Stimulated activated CD4-positive, alpha-beta T cell treated with anti-CD3 and anti-CD28 coated beads, Interleukin-2, amount 100 ng/mL, for 4 hours (primary cell): ENCODE measurements at places on chromosomes 3 and 15.

DNA sequence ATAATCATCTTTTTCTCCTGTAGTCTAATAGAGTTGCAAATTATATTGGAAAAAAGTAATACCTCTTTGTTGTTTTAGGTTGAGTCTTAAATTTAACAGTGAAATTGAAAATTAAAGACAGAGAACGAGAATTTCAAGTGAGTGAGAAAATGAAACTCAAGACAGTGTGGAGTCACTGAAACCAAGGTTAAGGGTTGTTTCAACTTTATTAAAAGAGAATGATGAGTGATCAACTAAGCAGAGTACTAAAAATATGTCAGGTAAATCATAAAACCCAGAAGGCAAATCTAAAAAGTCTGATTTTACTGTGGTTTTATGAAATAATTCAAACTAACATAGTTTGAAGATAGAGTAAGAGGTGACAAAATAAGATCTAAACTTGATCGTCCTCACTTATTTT is 782.5 kb upstream of the SEMA6D start:
- no peak for DNase-seq

- no peak for DNase-seq
Measured at GRCh38 chr3:44903314-44903713, 28.9 kb downstream of the TGM4 start.

GRCh38 chr3:140501061-140501769 is 176.6 kb upstream of the TRIM42 start:
- DNase-seq: no peak

GRCh38 chr3:136070953-136071949 is 105.7 kb downstream of the PPP2R3A start:
- DNase-seq: no peak

- no peak for DNase-seq
Measured at GRCh38 chr15:31150732-31151231, 49.3 kb upstream of the TRPM1 start.

- no peak for DNase-seq
Measured at GRCh38 chr15:48547286-48547685, 98.2 kb downstream of the FBN1 start.

DNA sequence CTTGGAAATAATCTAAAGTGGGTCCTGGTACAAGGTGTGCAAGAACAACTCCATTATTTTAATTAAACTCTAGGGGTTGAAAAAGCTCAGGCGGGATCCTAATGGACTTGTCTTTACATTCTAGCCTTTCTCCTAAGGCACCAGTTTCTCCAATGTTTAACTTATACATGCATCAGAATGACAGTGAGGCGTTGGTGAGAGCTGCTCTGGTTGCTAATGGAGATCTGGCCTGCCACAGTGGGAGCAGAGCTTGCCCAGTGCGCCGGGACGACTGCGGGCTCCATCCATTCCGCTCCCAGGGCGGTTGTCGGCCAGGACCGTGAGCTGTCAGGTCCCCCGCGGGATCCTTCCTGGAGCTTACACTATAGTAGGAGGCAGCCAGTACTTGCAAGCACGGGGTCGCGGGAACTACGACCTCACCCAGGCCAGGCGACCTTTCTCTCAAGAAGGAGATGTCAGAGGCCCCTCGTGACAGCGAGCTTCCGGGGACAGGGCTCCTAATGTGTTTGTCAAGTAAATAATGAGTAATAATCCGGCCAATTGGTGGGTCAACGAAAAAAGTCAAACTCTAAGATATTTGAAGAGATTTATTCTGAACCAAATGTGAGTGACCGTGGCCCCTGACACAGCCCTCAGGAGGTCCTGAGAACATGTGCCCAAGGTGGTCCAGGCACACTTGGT is 991 bp upstream of the HIGD1A start:
- no peak for DNase-seq

DNA sequence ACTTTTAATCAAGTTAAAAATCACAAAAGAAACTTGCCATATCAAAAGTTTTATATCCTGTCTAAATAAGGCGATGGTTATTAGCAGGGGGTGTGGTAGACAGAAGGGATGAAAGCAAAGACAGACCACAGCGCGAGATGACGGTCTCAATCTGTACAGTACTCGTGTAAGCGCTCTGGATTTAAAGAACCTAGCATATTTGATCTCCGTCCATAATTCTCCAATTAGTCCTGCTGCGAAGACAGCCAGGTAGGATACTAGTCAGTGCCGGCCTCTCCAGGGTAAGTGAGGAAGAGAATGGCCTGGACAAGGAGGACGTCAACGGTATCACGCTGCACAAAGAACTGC is 701 bp downstream of the SGO1 start:
- DNase-seq: no peak

DNA sequence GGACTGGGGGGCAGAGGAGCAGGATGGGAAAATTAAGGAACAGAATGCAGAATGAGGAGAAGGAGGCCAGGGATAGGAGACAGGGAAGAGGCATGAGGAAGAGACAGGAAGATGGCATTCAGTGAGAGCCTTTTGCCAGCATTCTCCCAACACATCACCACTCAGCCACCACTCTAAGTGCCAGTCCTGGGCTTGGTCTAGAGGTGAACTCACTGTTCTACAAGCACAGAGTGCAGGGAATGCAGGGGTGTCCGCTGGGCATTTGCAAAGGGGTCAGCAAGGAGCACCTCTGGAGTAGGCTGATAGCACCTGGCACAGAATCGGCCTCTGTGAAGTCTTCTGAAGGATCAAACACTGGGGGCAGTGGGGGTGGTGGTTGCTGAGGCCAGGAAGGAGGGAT is 14.6 kb upstream of the IGDCC3 start:
- no peak for DNase-seq

DNA sequence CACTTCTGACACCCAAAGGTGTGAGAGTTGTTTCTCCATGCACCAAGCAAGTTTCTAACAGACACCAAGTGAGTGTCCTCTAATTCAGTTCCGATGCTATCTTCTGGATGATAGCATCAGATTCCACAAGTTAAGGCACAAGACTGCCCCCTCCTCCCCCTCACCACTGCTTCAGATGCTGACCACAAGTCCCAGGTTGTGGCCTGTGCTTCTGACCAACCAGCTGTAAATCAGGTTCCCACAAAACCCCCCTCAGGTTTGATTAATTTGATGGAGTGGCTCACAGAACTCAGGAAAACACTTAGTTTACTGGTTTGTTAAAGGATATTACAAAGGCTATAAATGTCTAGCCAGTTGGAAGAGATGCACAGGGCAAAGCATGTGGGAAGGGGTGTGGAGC is 7.0 kb upstream of the PLA1A start:
- no peak for DNase-seq
